T-helper 2 cell treated with Interferon-gamma antibody and Interleukin-4, amounts not matched to agents 100 ng/mL and 5 ng/mL, for 36 hours (primary cell): ENCODE measurements at places on chromosomes 5 and 9. TPM values are rescaled to one million over a fixed set of nuclear protein-coding genes. Genes with fewer than 3 reads are reported as not detected.

Gene JAKMIP2
- 7.6 and 9.5 TPM in 2 replicates for total RNA-seq

Gene SPINK1
- not detected in 2 replicates for total RNA-seq

Gene HTR1A
- total RNA-seq, result not detected in 2 replicates

Gene SLC9A3
- 1.5 and 1.6 TPM in 2 replicates for total RNA-seq

Gene GABBR2
- not detected in 2 replicates for total RNA-seq
